ENCODE measurements at places on chromosomes 5 and 9.
A peak's percentile ranks its signal among the peaks of the same experiment; 100 is the strongest.

DNA sequence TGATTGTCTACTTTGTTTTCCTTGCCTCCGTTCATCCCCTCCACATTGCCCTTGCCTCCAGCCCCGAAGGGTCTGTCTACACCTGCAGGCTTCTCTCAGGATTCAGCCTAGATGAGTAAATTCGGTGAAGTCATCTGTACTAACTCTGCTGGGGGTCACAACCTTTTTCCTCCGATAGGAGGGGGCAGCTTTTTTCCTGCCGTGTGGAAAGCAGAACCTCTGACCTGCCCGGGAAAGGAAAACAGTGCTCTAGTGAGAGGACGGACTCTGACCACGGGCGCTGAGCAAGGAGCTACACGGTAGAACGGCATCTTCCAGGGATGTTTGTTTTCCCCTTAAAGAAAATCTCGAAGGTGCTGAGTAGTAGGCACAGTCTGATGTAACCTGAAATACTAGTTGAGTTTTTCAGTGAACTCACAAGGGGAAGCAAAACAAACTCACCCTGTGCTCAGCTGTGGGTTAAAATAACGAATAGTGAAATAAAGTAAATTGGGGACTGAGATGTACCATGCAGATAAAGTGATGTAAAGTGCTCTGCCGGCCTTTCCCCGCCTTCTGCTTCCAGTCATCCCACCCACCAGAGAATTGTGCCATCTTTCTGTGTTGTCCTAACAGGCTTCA, 281.8 kb downstream of the AOPEP start:
- peak; percentile 66 for DNase-seq

- no peak for DNase-seq
Measured at GRCh38 chr5:69010476-69010875, 83.3 kb upstream of the SLC30A5 start.

DNA sequence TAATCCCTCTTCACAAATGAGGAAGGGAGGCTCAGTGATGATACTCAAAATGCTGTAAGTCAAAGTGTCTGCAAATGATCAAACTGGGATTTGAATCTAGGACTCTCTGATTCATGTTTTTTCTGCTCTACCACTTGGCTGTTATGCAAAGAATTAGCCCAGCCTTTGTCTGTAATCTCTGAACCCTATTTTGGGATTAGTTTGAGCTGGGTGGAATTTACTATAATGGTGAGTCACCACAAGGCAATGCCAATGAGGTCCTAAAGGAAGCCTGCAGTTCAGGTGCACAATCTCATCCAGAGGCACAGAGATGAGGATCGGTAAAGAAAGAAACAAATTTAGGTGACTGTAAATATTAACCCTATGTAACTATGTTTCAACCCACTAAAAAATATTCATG, 29.2 kb downstream of the RFK start:
- DNase-seq: no peak

DNA sequence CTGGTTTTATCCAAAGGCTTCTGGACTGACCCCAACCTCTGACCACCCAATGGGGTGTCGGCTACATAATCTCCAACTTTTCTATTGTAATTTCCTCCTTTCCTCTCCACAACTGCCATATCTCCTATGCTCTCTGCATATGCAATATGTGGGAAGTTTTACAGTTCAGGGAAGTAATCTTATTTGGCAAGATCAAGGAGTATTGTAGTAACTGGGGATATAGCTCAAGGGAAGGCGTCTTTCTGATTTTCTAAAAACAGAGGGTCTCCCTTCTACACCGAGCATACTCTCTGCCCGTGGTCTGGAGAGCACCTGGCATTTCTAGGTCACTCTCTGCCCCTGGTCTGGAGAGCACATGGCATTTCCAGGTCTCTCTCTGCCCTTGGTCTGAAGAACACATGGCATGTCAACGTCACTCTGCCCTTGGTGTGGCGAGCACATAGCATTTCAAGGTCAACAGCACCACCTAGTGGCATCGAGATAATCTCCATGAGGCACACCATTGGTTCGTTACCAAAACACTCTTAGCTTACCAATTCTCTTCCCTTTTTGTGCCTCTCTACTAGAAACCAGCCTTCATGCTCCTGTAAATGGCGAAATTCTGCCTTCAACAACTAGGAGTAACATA, 616.4 kb upstream of the NUDT12 start:
- DNase-seq: no peak

- no peak for DNase-seq
Measured at GRCh38 chr5:67648201-67648671, 451.6 kb upstream of the CD180 start.

GRCh38 chr5:3593771-3594509, 1.7 kb upstream of the IRX1 start:
- no peak for DNase-seq

DNA sequence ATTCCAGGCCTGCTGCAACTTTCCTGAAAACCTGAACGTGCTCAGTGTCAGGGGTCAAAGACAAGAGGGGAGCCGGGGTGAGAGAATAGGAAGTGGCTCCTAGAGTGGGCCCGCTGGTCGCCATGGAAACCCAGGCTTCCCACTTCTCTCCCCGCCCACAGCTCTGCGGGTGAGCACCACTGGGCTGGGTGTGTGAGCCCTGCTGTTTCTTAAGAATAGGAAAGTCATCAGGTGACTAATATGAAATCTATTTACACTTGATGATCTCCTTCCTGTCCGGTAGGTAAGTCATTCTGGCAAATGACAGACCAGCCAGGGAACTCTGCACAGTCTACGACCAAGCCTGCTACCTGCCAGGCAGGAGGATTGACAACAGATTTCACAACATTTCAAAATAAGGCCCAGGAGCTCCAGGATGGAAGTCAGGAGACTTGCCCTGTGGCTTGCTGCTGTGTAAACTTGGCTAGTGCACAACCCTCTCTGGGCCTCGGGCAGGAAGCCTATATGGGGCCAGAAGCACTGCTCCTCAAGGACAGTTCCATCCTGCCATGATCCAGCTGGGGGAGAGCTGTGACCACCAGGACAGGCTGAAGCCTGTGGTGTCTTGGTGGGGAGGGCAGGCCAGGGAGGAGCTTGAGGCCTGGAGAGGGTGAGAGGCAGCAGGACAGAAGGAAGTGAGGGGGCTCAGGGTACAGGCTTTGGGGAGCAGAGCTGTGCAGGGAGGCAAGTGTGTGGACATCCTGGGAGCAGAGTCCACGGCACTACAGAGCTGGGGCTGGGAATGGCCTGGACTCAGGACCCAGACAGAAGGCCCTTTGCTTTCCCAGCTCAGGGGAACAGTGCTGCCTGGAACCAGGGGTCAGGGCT, 60.6 kb downstream of the SHB start:
- DNase-seq: peak; percentile 76

GRCh38 chr9:134937566-134938345, 20.0 kb upstream of the FCN1 start:
- DNase-seq: no peak

DNA sequence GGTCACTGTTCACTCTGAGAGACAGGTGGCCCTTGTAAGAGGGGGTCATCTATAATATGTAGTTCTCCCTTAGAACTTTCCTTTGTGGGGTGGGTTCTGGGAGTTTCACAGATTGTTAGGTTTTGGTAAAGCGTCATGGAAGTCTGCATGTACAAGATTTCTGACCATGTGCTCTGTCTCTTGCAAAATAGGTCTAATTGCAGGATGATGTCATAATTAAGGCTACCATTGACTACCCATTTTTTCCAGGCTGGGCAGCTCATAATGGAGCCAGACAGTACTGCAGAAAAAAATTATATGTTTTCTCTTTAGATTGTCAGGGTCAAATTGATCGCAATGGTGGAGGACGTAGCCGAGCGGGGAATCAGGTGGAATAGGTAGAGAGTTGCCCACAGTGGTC, 3.7 kb upstream of the GM2A start:
- no peak for DNase-seq

DNA sequence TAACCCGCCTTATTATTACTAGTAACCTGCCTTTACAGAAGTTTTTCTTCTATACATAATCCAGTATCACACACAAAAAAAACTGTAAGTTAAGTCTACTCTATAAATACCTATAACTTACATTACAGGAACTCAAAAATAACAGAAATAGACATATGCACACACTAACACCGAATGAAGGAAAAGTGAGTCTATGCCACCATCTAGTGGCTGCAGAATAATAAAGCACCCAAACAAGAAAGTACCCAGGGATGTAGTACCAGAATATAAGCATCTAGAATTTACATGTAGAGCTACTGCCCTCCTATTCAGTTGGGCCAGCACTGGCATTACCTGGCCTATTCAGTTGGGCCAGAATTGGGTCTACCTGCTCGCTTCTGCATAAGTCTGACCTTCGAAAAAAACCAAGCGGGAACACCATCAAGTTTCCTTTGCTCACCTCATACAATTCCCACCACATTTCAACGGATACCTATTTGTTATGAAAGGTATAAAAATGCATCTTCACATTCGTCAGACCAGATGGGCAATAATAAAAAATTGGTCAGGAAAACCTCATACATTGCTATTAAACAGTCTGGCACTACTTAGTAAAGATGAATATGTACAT, 4.0 kb upstream of the NIPSNAP3A start:
- no peak for DNase-seq

Data from T-helper 2 cell treated with Interferon-gamma antibody and Interleukin-4, amounts not matched to agents 5 μg/mL and 100 μg/mL, for 36 hours (primary cell).